ENCODE measurements at places on chromosomes 7 and 10.
A peak's percentile ranks its signal among the peaks of the same experiment; 100 is the strongest.

DNA sequence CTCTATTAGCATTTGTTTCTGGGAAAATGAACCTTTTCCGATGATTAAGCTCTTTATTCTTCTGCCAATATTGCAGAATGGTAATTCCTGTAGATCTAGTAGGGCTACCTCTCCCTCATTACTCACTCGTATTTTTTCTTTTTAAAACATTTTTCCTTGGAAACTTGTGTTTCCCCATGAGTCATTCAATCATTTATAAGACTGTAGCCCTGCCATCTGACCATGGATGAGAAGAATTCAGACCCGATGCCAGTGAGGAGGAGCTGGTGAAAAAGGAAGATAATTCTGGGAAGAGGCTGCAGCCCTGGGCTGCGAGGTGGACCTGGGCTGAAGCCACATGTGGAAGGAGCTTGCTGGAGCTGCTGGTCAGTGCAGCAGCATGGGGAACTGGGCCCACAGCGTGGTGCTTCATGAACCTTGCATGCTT, 242.8 kb downstream of the KLF6 start:
- DNase-seq: no peak

DNA sequence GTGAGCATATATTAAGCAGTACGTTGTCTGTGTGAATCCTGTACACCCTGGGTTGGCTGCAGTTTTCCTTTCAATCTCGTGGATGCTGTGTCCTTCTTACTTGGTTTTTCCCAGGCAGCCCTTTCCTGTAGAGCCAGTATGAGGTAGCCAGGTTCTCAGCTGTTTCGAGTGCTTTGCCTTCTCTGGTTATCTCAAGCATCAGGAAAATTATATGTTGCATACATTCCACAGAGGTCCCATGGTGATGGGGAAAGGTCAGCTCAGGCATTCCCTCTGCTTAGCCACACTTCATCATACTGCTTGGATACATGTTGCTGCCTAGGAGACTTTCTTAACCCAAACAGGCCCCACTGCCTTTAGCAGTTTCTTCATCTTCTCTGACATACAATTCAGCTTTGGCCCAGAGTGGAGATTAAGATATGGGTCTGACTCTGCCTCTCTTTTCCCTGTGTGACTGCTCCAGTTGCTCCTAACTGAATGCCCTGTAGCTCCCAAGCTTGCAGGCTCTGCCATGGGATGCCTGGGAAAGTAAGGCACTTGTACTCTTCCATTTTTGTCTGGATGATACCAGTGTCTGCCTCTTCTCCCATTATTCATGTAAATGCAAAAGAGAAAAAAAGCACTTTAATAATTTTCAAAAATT, 11.3 kb downstream of the GNAI1 start:
- DNase-seq: no peak

DNA sequence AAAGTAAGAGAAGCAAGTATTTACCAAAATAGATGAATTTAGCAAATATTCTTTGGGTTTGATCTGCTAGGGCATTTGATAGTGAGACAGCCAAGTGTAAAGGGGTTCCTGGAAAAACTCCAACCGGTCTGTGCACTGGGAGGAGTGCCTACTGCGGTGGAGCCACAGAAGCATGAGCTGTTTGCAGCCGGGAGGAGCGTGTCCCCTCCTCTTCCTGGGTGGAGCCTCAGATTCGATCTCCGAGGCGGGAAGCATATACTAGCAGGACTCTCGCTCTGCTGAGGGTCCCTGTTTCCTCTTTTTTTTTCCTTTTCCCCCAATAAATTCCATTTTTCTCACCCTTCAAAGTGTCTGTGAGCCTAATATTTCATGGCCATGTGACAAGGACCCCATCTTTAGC, 45.1 kb upstream of the MET start:
- DNase-seq: no peak

GRCh38 chr7:607938-608337, 88.3 kb upstream of the PDGFA start:
- DNase-seq: no peak

DNA sequence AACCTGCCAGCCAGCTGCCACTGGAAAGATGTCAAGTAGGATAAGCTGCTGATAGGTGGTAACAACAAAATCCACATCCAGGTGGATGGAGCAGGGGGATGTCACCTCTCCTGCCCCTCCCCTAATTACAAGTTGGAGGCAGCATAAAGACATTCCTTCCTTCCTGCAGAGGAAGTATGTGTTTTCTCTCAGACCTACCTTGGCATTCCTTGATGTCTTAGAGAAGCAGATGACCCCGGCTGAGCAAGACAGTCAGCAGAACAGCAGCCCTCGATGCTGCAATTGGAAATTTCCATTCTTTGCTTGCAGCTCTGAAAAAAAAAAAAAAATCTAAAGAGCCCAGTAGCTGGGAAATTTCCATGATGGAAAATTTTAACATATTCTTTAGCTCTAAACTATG, 137.5 kb upstream of the MKLN1 start:
- no peak for DNase-seq

- DNase-seq: no peak
These were observed 74.7 kb downstream of the CXCL12 start for GRCh38 chr10:44309939-44310761.

GRCh38 chr10:70491614-70492013, 13.0 kb downstream of the PALD1 start:
- DNase-seq: no peak

GRCh38 chr10:83816942-83817341, 322.4 kb upstream of the GHITM start:
- no peak for DNase-seq

DNA sequence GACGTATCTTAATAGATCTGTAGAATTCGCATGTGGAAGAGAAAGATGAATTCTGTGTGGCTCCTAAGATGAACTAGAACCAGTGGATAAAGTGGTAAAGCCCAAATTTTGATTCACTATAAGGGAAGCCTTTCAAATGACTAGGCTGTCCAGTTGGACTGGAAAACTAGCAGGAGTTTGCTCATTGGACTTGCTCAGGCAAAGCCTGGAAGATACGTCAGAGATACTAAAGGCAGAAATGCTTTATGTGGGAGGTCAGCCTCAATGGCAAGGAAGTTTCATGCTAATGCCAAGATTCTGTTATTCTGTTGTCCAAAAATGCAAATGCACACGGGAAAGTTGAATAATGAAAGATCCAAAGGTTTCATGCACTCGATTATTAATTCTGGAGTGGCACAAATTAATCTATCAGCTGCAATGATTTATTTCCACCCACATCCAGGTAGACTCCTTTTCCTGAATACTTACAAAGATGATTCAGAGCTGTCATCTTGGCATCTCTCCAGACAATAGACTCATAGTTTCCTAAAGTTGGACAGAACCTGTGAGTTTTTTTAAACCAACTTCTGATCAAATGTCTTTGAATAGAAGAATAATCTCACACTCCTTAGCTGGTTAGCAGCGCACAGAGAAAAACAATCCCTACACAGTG, 20.5 kb upstream of the PPP1R3C start:
- no peak for DNase-seq

GRCh38 chr10:50422259-50422658, 170.9 kb upstream of the ASAH2 start:
- no peak for DNase-seq

GRCh38 chr7:98238076-98238475, 14.0 kb downstream of the TECPR1 start:
- no peak for DNase-seq

DNA sequence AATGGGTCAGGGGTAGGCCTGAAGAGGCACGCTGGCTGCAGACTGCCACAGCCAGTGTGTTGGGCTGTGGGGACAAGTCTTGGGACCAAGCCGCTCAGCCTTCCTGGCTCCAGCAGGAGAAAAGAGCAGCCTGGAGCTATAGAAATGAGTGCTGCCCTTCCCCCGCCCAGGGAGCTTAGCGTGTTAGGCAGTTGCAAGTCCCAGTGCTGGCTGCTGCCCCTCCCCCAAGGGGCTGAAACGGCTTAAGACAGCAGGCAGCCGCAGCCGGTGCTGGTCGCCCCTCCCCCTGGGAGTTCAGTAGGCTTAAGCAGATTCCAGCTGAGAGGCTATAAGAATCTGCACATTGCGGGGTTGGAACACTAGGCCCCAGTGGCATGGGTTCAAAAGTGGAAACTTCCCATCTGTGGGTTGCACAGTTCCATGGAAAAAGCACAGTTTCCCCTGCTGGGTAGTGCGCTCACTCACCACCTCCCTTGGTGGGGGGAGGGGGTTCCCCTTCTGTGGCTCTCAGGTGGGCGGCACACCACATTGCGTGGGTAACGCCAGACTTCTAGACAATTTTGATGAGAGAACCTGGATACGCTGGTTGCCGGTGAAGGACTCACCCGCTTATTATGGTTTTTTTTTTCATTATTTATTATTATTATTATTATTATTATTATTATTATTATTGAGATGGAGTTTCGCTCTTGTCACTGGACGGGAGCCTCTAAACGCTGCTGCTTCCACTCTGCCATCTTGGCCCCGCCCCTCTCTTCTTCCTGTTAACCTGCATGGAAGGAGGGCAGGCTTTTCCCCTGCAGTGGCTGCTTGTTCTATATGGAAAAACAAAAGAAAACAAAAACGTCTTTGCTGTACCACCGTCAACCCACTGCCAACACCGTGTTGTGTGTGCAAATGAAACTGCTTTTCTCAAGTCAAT, 151.1 kb downstream of the CXCL12 start:
- DNase-seq: no peak

DNA sequence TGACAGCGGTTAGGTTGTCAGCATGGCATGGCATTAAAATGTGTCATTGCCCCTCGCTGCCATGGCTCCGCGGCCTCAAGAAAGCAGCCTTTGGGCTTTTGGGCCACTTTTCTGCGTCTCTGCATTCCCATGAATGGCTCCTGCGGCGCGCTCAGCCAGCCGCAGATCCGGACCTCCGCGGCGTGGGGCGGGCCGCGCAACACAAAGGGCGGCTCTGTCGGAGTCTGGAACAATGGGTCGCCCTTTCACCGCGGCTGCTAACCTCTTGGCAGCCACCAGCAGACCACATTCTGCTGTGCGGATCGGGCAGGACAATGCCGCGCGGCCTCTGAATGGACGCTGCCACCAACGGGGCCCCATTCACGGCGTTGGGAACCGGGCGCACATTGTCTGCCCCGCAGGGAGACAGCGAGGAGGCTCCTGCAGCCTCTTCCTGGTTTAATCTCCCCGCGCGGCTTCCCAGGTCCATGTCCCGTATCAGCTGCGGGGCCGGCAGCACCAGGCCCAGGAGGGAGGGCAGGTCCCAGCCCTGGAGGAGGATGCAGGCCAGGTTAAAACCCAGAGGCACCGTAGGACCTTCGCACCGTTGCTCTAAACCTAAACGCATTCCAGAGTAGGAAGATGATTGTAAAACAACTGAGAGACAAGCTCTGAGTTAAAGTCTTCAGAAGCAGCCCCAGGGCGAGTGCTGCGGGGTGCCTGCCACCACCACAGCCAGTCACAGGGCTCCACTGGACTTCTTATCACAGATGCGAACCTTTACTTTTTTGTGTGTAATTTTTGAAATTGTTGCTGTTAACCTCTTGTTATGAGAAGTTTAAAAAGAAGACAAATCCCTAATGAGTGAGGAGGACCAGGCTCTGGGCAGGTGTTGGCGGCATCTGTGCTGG, 71.6 kb downstream of the NKX6-2 start:
- DNase-seq: no peak

GRCh38 chr7:127900141-127900540, 131.1 kb downstream of the LRRC4 start:
- DNase-seq: no peak

- no peak for DNase-seq
These were observed 127.0 kb downstream of the INSYN2A start for GRCh38 chr10:127069436-127069835.

DNA sequence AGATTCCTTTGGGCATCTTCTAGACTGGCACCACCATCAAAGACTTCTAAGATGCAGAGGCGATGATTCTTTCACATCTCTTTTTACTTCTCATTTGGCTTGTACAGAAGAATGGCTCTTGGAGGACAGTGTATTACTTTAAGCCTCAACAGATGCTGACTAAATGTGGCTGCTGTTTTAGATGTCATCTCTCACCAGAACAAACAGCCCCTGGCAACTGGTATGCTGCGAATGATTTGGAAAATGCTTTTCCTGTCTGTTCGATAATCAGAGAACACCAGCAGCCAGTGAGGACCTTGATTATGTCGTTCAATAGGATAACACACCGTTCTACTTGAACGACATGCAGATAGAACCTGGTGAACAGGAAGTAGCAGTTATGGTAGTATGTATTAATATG, 131.8 kb downstream of the RNF216 start:
- no peak for DNase-seq

DNA sequence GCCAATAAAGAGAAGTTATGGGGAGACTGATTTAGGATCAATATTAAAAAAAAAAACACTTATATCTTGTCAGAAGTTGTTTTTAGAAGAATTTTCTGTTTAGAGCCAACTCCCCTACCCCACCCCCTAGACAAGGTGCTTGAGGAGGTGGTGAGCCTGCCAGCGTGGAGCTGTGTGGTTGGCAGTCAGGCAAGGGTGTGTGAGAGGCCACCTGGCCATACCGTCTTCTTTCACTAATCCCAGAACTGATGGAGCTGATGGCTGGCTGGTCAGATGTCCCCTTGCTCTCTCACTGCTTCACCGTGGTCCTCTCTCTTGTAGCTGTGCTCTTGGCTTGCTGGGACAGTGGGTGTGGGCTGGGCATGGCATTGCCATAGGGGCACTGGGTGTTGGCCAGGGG, 34.3 kb downstream of the NACAD start:
- no peak for DNase-seq

- DNase-seq: no peak
These were observed 86.5 kb downstream of the ARID5B start for GRCh38 chr10:61987951-61988379.

GRCh38 chr7:66016131-66016461, 34.1 kb upstream of the GUSB start:
- DNase-seq: no peak

- DNase-seq: peak; percentile 92
These were observed at the start of gene CCDC6 for GRCh38 chr10:59906417-59907202. CCDC6 (minus strand) TSS chr10:59906556; CDS start chr10:59906424, 132 bp downstream.

All from NCI-H2081 (cell line).